ENCODE measurements at places on chromosomes 6 and 20.
A peak's percentile ranks its signal among the peaks of the same experiment; 100 is the strongest.

- no peak for DNase-seq
These were observed 1.9 kb downstream of the CDYL start for GRCh38 chr6:4778086-4778485.

DNA sequence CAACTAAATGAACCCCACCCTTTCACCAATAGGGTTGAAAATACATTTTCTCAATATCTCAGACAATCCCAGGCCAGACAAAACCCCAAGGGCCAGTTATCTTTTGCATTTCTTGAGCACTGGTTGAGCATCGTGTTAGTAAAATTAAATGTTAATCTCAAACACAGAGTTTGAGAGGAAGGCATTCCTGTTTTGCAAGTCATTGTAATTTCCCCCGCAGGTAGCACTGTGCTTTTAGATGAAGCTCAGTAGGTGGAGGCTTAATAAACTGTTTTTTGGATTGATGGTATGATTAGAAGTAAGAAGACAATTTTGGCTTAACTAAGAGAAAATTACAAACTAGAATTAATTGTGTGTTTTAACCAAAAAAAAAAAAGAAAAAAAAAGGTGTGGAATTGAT lies 998.6 kb upstream of the FLRT3 start:
- DNase-seq = no peak

- DNase-seq = no peak
These were observed 502.6 kb upstream of the JAG1 start for GRCh38 chr20:11176431-11176830.

DNA sequence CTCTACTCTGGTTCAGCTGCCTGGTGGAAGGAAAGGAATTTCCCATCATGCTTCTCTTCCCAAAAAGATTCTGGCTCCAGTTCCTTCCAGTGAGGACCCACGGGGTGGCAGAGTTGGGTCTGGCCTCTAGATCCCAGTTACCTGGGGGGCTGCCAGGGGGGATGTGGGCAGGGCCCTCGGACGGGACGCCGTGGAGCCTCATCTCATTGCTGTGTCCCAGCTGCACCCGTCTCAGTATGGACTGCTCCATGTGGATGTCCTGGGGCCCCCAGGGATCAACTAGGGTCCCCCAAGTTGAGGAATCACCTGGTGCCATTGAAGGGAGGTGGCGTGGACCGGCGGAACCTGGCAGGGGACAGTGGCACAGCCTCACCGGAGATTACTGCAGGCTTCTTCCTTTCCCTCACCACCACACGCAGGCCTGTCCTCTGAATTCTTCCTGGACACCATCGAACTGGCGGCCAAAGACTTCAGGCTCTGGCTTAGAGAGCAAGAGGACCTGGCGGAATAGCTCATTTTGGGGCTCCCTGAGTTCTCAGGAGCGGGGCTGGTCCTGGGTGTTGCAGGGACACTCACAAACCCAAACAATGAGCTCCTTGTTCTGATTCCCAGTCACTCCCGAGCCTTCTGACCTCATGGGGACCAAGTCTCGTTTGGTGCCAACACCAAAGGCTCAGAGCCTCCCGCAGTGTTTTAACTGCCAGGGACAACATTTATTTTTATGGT lies 8.5 kb downstream of the ZBP1 start:
- DNase-seq = peak; percentile 1

GRCh38 chr6:37731888-37732287 lies 34.2 kb upstream of the MDGA1 start:
- no peak for DNase-seq

DNA sequence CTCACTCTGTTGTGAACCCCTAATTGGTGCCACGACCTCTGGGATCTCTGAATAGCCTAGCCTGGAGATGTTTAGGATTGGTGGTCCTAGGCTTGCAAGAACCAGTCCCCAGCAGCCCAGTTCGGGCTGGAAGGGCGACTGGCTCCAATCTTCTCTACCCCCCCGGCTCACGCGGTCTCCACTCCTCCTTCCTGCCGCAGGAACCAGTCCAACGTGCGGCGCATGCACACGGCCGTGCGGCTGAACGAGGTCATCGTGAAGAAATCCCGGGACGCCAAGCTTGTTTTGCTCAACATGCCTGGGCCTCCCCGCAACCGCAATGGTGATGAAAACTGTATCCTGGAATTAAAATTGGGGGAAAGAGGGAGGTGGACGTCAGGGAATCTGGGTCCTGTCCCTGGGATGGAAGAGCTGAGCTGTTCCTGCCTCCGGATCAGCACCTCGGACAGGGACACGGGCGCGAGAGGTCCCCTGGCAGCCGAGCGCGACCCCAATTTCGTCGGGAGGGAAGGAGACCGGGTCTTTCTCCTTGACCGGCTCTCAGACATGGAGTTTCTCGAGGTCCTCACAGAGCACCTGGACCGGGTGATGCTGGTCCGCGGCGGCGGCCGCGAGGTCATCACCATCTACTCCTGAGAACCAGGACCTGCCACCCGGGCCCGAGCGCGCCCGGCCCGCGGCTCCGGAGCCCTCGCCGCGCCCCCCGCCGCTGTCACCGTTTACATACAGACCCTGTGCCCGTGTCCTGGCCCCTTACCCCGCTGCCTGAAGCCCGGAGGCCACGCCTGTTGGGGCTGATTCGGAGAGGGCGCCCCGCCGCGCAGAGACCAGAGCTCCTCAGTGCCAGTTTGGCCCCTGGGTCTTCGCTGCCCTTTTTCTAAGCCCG lies 28.2 kb downstream of the SLC12A5 start:
- DNase-seq = peak; percentile 78

- no peak for DNase-seq
These were observed 3.8 kb upstream of the NCOA5 start for GRCh38 chr20:46093531-46093930.

DNA sequence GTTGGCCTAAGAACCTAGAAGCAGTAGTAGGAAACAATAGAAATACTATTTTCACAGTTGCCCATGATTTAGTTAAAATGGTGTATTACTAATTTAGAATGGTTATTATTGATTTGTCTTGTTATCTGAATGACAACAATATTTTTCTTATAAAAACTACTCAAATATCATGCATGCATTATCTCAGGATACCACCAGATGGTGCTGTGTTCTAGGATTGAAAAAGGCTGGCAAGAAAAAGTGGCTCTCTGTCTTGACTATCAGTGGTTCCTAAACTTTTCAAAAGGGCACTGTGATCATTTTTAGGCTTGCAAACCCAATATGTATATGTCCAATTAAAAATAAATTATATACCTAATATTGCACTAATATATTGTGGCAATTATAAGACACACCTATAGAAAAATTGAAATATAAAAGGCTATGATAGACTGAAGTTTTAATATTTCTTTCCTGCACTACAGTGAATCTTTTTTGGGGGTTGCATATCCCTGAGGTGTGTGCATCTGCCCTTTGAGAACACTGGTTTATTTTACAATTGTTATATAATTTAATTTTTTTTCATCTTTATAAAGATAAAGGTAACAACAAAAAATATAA lies 131.7 kb upstream of the MLIP start:
- peak; percentile 60 for DNase-seq

DNA sequence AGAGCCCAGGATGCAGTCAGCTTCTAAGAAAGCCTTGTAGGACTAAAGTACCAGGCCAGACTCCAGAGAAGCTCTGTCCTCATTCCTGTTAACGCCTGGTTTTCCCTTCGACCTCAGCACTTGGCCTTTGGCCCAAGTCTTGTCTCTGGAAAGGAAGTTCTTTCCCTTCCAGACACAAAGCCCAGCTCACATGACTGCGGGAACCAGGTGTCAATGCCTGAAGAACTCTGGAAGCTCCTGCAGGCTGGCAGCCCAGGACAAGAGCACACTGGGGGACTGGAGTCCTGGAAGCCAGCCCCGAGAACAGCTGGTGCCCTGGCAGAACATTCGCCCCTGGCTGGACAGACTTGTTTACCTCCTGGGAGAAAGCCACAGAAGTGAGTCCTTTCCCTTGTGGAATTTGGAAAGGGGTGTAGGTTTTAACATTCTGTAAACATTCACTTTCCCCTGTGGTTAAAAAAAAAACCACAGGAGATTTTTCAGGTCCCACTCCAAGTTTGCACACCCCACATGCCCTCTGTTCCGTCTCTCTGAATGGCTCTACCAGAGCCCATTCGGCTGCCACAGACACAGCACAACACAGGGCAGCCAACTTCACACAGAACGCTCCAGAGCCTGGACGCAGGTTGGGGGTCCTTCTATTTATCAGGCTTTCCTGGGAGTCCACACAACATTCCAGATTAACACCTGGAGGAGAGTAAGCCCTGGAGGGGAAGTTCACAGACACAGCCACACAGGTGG lies 18.1 kb downstream of the ACSS1 start:
- peak; percentile 61 for DNase-seq

GRCh38 chr6:107620732-107621131 lies 130.8 kb downstream of the SOBP start:
- DNase-seq = no peak

DNA sequence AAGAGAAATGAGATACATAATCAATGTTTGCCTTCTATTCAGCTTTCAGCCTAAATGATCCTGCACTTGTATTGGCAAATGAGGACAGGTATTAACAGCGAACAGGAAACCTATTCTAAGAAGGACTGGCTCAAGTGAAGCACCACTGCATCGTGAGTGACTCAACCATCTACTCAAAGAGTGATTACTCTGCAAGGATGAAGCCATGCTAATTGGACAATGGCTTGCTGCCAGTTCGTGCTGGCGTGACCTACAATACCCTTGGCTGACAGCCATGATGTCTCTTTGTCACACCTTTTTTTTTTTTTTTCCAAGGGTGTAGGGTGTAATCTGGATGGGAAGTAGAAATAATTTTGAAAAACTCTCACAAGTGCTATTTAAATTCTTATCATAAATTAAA lies 104.9 kb downstream of the GJA10 start:
- DNase-seq = no peak

- DNase-seq = no peak
These were observed 16.1 kb upstream of the CALHM6 start for GRCh38 chr6:116445102-116445501.

DNA sequence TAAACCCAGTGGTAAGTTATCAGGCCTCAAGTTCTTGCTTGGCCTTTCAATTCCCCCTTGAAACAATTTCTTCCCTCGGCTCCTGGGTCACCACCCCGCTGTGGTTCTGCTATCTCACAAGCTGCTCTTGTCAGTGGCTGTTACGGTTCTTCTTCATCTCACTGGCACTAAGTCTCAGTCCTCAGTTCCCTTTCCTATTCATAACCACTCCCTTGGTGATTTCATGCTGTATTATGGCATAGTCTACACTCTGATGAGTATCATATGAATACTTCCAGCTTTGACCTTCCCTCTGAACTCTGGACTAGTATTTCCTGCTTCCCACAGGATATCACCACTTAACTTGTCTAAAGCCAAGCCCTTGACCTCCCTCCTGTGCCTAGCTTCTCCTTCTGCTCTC lies 7.9 kb downstream of the TAAR1 start:
- no peak for DNase-seq

DNA sequence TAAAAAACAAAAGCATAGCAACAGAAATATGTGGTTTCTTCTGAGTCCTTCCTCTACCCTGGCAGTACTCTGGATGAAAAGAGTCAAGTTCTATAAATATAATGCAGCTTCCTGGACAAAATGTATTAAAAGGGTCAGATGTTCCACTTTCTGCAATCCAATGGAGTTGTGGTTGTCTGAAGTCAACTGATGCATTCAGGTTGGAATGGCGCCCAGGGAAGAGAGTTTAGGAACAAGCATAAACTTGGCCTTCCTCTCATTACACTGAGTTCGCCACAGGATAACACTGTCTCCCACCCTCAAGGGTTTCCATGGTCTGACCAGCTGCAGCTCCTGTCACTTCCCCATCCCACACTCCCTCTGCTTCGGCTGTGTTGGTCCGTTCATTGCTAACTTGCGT lies 66.4 kb downstream of the PLEKHG1 start:
- DNase-seq = no peak

DNA sequence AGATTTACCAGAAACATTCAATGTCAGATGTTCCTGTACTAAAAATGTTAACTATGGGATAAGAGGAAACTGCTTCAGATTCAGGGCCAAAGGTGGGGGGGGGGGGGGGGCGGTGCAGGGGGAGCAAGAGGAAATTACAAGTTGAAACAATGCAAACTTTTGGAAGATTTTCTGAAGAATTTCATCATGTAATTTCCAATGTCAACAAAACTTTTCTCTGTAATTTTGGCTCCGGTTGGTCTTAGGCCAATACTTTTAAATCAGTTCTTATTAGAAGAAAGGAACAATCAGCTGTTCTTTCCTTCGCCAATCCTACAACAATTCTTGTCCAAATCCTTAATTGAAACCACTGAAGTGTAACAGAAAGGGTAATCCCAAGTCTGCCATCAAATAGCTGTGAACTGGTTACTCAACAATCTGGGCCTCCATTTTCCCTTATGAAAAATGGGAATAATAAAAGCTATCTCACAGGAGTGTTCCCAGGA lies 13.1 kb downstream of the UQCC1 start:
- no peak for DNase-seq

- peak; percentile 74 for DNase-seq
These were observed 103.1 kb upstream of the SPACA1 start for GRCh38 chr6:87944541-87944954.
